Epithelial cell of esophagus (primary cell): ENCODE measurements at places on chromosomes 2 and 18.

DNA sequence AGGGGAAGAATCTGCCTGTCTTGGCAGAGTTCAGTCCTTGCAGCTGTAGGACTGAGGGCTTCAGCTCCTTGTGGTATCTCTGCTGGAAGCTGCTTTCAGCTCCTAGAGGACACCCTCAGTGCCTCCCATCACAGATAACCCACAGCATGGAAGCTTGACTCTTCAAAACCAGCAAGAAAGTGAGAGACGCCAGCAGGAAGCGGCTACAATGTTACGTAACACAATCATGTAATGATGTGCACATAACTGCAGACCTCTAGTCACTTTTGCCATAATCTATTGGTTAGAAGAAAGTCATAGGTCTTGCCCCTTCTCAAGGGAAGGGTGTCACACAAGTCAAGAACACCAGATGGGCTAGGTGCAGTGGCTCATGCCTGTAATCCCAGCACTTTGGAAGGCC is 69.1 kb upstream of the AFF3 start:
- no peak for DNase-seq

GRCh38 chr18:37309059-37309458 is 256.5 kb downstream of the CELF4 start:
- DNase-seq: peak; percentile 7

DNA sequence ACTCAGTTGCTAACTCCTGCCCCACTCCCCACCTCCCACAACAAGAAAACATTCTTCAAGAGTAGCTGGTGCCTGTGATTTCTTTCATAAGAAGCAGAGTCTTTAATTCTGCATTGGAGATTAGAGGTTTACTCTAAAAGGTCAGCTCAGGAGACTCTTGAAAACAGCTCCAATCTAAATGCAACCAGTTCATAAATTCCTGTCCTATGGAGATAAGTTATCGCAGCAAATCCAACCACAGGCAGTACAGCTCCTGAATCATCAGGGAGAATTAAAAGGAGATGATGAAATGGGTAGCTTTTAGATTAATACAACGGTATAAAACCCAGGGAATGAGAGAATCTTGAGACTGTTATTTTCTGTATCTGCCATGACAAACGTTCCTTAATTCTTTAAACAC is 130.7 kb downstream of the SOCS6 start:
- peak; percentile 22 for DNase-seq

- DNase-seq: no peak
Observed at GRCh38 chr2:176206682-176207081, 18.2 kb downstream of the HOXD1 start.

- DNase-seq: no peak
Observed at GRCh38 chr2:36253086-36253485, 102.5 kb upstream of the CRIM1 start.

DNA sequence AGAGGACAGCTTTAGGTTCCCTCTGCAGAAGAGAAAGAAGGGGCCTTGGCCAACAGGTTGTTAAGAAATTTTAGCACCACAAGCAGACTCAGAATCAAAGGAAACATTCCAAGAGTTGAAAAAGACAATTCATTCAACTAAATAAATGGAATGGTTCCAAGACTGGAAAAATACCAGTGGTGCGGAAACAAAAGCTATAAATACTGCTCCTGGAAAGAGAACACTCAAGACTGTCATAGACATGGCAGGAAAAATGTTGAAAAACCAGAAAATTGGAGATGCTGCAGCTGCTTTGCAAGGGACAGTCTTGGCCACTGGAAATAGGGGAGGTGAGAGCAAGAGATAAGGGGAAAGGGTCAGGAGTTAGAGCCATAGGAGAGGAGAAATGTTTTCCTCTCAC is 312.7 kb upstream of the CYRIA start:
- no peak for DNase-seq

DNA sequence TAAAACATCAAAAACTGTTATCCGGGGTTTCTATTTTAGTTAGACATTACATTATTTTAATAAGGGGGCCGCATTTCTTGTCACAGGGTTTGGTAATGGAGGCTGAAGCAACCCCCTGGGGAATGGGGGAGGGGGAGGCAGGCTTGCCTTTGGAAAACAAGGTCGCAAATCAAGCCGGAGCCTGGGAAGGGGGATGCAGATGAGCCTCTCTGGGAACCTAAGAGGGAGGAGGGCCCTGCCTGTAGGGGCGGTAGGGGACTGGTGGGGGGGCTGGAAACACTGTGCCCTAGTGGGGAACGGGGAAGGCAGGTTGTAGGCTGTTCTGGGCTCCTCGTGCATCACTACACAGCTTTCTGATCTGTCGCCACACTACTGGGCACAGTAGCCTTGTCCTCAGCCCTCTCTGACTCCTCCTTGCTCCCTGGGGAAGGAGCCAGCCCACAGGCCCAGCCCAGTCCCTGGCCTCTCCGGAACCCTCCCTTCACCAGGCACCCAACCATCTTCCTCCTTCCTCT is 170.2 kb upstream of the SMAD2 start:
- DNase-seq: no peak

GRCh38 chr2:118906186-118906585 is 35.8 kb upstream of the MARCO start:
- no peak for DNase-seq

- DNase-seq: no peak
Observed at GRCh38 chr2:121993682-121994081, 238.2 kb downstream of the TSN start.

DNA sequence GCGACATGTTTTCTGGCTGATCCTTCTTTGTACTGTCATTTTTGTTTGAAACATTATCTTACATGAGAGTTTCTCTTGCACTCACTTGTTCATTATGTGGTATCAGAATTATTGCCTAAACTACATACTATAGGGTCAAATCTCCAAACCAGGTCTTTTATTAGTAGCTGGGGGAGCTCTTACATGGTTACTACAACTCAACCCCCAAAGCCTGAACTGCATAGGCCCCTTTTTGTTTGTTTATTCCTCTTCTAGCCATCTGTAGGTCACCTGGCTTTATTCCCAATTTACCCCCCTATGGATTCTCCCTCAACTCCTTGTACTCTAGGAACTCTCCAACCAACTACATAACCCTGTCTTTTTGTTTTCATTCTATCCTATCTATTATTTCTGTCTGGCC is 46.7 kb downstream of the PUM2 start:
- no peak for DNase-seq

DNA sequence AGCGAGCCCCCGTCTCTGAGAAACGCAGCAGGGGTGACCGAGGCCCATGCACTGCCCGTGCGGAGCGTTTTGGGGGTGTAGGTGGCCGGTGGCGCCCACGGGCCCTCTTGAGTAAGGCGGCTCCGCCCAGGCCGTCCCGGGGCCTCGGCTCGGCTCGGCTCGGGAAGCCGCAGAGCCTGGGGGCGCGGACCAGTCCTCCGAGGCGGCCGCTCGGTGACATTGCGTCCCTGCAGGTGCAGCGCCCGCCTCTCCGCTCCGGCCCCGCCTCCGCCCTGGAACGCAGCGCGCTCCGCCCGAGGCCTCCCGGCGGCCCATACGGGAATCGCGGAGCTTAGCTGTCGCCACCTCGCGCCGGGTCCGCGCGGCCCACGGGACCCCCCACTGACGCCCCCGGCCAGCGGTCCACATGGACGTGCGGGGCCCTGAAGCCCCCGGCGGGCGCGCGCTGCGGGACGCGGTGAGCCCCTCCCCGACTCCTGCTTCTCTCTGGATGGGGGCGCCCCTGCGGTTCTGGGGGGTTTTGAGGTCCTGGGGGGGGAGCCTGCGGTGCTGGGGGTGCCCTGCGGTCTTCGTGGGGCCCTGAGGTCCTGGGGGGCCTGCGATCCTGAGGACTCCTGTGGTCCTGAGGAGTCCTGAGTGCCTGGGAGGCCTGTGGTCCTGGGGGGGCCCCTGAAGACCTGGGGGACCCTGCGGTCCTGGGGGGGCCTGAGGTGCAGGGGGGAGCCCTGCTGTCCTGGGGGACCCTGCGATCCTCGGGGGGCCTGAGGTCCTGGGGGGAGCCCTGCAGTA is at the start of gene HSBP1L1:
HSBP1L1 (plus strand) TSS at position 314 of the 789 bp plus-strand sequence; CDS start at position 407, 93 bp downstream.
- DNase-seq: peak; percentile 68

GRCh38 chr2:126662621-126663020 is 6.7 kb downstream of the GYPC start:
- DNase-seq: no peak

DNA sequence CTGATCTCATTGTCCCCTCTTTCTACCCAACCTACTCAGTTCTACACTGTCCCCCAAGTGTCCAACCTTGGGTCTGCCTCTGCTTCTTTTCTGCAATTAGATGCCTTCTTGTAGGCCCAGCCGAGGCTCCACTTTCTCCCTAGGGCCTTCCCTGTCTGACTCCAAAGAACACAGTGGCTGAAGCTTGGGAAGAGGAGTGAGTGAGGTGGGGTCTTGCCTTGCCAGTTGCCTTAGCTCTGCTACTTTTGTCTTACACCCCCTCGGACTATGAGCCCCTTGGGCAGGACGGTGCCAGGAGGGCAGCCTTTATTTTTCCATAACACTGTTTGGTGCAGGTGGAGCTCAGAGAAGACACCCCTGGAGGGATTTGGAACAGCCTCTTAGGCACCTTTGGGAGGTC is 345.1 kb downstream of the CYP26B1 start:
- no peak for DNase-seq

DNA sequence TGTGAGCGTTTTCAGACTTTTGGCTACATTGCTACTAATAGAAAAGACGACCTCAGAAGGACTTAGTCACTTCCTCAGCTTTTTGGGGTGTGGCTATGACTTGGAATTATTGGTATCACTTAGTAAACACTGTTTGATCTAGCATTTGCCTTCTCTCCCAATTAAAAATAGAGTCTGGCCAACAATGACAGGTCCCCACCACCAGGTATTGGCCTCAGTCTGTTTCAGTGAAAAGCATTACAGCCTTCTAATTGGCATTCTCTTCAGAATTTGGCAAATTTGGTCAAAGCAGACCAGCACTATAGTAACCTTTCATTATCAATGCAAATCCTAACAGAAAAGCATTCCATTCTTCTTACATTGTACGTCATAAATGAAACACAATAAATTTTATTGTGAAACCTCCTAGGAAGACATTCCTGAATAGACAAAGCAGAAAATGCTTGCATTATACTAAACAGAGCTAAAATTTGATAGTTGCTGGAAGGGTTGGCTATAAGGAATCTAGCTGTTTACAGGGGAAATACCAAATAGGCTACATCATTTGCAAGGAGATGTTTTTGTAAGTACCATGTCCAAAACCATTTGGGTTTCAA is 613.9 kb downstream of the IRS1 start:
- DNase-seq: peak; percentile 75

DNA sequence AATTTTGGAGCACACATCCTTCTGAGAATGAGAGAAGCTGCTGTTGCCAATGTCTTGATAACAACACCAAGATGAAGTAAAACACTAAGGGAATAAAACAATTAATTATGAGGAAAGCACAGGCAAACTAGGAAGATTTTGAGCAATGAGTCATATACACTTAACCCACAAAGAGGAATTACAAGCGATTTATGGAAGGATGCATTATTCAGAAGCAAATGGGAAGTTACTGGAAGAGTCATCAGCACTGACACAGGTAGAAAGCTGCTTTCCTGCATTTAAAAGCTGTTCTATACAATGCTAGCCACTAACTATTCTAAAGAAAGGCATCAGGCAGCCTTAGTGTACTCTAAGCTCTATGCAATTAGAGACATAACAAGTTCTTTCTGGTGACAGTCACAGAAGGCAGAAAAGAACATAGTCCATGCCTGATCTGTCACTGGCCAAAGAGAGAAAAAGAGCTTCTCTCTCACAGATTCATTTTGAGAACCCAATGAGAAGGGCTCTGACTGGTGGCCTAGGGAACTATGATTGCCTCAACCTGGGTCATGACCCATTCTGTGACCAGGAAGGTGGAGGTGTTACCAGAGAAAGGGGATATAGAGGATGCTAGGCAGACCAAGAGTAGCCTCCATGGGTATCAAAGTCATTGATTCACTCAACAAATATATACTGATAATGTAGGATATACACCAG is 45.4 kb downstream of the M1AP start:
- DNase-seq: peak; percentile 70

GRCh38 chr18:78632111-78632541 is 347.5 kb upstream of the SALL3 start:
- DNase-seq: peak; percentile 16

GRCh38 chr2:240728827-240729226 is 37.2 kb downstream of the AQP12A start:
- no peak for DNase-seq

- no peak for DNase-seq
Observed at GRCh38 chr2:135528006-135528405, 3.0 kb downstream of the ZRANB3 start.
